ENCODE measurements at places on chromosomes 3 and 15.
A peak's percentile ranks its signal among the peaks of the same experiment; 100 is the strongest.

- DNase-seq: peak; percentile 94
These were observed 37.8 kb downstream of the HMCES start for GRCh38 chr3:129316248-129317013.

- no peak for DNase-seq
These were observed 129.2 kb upstream of the DPH6 start for GRCh38 chr15:35674873-35675781.

DNA sequence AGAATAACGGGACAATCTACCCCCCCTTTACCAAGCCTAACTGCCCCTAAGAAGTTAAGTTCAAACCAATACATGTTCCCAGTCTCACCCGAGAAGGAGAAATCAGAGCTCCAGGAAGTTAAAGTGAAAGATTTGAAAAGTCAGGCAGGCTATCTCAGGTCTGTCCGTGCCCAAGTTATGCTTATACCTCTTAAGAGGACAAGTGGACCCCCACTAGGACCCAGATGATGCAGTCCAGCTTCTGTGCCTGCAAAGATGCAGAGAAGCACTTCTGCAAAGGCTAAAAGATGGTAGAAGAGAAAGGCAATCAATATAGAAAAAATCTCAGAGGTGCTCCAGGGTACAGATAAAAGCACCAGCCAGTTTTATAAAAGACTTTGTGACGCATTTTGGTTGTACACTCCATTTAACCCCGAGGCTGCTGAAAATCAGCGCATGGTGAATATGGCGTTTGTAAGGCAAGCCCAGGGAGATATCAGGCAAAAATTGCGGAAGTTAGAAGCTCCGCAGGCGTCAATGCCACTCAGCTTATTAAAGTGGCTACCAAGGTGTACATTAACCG is 9.8 kb upstream of the SLC9C1 start:
- DNase-seq: no peak

DNA sequence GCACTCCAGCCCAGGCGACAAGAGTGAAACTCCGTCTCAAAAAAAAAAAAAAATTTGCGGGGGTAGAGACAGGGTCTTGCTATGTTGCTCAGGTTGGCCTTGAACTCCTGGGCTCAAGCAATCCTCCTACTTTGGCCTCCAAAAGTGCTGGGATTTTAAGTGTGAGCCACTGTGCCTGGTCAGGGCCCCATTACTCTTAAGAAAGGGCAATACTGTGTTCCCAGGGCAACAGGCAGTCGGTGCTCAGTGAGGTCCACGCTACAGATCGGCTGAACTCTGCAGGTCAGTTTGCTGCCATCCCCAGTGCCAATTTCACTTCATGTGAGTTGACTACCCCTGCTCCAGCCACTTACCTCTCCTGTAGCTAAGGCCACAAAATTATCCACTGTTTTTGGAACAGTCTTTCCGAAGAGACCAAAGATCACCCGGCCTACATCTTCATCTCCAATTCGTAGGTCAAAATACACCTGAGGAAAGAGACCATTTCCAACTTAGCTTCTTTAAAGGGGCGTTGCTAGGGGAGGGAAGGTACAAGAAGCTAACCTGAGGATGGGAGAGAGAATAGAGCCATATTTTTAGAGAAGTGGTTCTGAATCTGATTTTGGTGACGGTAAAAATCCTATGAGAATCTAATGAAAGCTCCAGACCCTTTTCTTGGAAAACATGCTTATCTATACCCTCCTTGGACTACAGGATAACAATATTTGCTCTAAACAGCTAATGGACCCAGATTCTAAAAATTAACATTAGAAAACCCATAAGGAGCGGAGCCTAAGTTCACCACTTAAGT is 939 bp downstream of the PPIB start:
- peak; percentile 28 for DNase-seq

DNA sequence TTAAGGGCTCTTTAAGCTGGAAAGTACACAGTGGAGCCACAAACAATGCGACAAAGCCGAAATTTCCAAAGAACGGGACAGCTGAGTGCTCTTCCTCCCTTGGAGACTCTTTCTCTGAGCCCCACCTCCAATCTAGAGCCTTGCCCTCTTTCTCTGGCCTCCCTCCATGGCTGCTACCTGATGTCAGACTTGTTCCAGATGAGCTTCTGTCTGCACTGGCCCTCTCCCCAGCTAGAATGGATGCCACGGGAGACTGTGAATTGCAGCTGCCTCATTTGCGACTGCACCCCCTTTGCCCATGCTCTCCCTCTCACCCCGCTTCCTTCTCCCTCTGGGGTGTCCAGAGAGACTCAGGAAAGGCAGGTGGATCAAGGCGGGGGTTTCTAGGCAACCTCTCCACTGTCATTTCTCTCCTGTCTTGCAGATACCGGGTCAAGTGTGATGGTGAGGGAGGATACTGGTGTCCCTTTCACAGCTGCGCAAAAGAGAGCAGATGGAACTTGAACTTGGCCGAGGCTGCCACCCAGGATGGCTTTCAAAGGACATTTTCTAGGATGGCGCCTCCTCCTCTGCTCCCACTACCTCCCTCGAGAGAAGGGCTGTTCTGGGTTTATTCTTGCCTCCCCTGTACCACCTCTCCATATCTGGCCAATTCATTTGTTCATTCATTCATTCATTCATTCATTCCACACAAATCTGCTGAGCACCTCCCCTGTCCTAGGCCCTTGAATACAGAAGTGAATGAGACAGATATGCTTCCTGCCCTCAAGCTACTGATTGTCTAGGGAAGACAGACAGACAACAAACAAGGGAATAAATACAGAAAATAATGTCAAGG is 12.8 kb downstream of the ATP2B2 start:
- no peak for DNase-seq

GRCh38 chr3:42692667-42693529 is 7.6 kb downstream of the KLHL40 start:
- DNase-seq: no peak

- DNase-seq: no peak
These were observed 46.8 kb downstream of the PDHB start for GRCh38 chr3:58386626-58387365.

DNA sequence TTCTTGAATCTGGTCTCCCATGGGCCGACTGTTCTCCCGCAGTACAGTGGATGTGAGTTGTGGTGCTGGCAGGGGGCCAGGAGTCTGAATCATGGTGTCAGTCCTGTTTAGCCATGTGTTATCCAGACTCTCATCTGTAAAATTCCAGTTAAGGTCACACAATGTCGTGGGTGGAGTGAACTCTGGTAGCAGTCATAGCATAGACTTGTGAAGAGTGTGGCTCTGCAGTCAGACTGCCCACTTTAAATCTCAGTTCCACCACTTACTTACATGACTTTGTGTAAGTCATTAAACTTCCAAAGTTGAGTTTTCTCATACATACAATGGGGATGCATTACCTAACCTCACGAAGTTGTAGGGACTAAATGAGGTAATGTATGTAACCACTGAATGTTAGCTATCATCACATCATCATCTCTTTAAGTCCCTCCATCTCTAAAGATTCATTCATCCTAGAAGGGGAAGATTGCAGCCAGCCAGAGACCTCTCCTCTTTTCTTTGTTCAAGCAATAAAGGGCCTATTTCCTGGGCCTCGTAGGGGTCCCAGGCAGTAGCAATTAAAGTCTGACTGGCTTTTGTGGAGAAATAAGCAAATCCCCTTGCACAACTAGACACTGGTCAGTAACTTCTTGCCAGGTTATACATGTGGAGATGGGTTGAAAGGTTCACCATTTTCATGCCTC is 93.9 kb downstream of the PCCB start:
- peak; percentile 96 for DNase-seq

GRCh38 chr3:118587037-118587741 is 447.5 kb downstream of the IGSF11 start:
- DNase-seq: no peak

DNA sequence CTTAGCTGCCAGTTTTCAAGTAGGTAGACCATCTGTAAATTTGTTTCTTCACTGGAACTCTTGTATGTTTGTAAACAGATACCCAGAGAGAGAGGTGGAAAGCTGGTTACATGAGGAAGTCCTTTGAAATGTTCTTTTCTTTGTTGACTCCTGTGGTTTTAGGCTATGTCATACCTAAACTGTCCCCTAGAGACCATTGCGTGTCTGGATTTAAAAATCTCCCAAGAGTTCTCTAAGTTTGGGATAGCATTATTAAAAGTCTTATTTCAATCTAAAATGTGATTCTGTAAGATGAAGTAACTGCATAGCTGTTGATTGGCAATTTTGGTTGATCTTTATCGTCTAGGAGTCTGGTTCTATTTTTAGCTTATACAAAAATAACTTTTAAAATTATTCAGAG is 127.2 kb downstream of the GHSR start:
- DNase-seq: no peak
